ENCODE measurements at places on chromosomes 5 and 9.

GRCh38 chr5:175321927-175322532 lies 122.0 kb downstream of the DRD1 start:
- no peak for DNase-seq

- no peak for DNase-seq
Observed at GRCh38 chr5:68370196-68370595, 154.6 kb downstream of the PIK3R1 start.

- DNase-seq, result no peak
Observed at GRCh38 chr9:75866273-75866871, 24.1 kb upstream of the PCSK5 start.

DNA sequence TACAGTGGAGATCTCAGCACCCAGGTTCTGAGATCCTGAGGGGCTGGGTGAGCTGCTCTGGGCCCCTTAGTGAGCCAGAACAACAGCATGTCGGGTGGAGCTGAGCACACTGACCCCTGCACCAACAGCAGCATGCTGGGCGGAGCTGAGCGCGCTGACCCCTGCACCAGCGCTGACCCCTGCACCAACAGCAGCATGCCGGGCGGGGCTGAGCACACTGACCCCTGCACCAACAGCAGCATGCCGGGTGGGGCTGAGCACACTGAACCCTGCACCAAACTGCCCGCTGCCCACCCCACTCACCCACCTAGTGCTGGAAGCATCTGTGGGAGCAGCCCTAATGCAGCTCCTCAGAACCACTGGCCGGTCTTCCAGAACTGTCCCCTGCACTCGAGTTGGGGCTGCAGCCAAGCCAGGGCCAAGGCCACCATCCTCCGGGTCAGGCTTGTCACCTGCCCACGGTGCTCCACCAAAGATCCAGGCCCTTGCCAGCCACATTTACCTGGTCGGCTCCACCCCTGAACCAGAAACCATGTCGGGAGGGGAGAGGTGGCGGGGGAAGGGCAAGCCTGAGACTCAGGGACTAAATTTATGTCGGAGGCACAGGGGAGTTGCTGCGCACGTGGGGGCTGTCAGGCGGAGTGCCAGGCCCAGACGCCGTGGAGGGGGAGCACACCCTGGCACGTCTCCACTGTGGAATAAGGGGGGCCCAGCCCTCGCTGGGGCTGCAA lies 80.3 kb downstream of the ADAMTS2 start:
- DNase-seq, result no peak

DNA sequence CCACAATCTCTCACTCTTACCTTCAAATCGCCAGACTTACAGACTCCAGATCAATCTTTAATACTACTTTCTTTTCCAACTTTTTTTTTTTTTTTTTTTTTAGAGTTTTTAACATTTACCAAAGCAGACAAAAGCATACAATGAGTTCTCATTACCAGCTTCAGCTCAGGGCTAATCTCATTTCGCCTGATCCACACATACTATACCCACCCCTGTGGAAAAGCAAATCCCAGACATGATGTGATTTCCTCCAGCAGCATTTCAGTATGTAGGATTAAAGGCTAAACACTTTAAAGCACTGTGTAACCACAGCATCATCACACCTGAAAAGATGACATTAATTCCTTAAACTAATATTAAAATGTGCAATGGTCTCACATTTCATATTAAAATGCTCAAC lies 138.8 kb upstream of the RETREG1 start:
- DNase-seq, result no peak

Data from amygdala (tissue), 56 donors.